A549 treated with CpdA at 1 μM for 4 hours (cell line): ENCODE measurements at places on chromosomes 13 and 19. TPM values are rescaled to one million over a fixed set of nuclear protein-coding genes. Genes with fewer than 3 reads are reported as not detected.

Gene PRR20B
- not detected in 5 replicates for total RNA-seq

Gene MPHOSPH8
- 12.3 to 17.0 TPM (median 14.1 TPM) in 5 replicates for total RNA-seq

Gene CASP14
- total RNA-seq: not detected in 5 replicates

Gene MED16
- 11.0 to 24.5 TPM (median 19.4 TPM) in 5 replicates for total RNA-seq

Gene DLL3
- total RNA-seq: 7.7 to 11.3 TPM (median 10.4 TPM) in 5 replicates

Gene ZNF577
- total RNA-seq: 0.06 to 0.15 TPM (median 0.09 TPM) in 4 of 5 replicates, not detected in the other

Gene MRPS31
- 11.7 to 14.5 TPM (median 14.3 TPM) in 5 replicates for total RNA-seq

Gene ZNF667
- total RNA-seq: not detected in 5 replicates

Gene OR10H5
- total RNA-seq: not detected in 5 replicates

Gene ADM5
- 3.9 to 7.0 TPM (median 6.8 TPM) in 5 replicates for total RNA-seq

Gene HCST
- 0.40 to 0.81 TPM (median 0.57 TPM) in 4 of 5 replicates, not detected in the other for total RNA-seq

Gene SPRY2
- 11.6 to 13.1 TPM (median 12.0 TPM) in 5 replicates for total RNA-seq

Gene SMAD9
- total RNA-seq: 0.02 to 0.09 TPM (median 0.06 TPM) in 5 replicates

Gene WDR18
- total RNA-seq: 40.6 to 72.1 TPM (median 63.9 TPM) in 5 replicates

Gene CBY2
- total RNA-seq: 0.03 TPM in 1 of 5 replicates, not detected in the others
